HFFc6 (cell line): ENCODE measurements at places on chromosomes 1 and 21.

GRCh38 chr1:206923009-206923960 is 1.5 kb upstream of the FCMR start:
- no peak for DNase-seq

- DNase-seq = no peak
Observed at GRCh38 chr1:25541889-25542658, 1.3 kb upstream of the LDLRAP1 start.

- DNase-seq = no peak
Observed at GRCh38 chr1:95832370-95832769, 598.4 kb downstream of the RWDD3 start.

- DNase-seq = no peak
Observed at GRCh38 chr1:91546876-91547275, 46.2 kb downstream of the CDC7 start.

DNA sequence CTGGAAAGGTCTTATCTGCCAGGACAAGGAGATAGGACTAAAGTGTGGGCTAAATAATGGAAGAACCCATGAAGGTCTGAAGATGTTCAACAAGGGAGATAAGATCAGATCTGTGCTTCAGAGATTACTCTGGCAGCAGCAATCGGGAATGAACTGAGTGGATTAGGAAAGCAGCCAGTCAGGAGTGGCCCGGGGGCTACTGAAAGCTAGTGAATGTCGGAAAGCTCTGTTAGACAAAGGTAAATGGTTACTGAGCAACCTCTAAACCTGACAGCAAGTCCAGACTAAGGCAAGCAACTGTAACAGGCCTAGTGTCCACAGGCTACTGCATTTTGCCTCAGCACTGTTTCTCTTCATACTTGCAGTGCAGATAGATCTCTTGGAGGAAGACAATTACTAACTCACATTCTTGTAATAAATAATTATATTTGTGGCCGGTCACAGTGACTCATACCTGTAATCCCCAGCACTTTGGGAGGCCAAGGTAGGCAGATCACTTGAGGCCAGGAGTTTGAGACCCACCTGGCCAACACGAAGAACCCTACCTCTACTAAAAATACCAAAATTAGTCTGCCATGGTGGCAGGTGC is 12.5 kb downstream of the IQGAP3 start:
- no peak for DNase-seq

- DNase-seq = no peak
Observed at GRCh38 chr21:45856442-45856841, 125.1 kb upstream of the COL6A1 start.

DNA sequence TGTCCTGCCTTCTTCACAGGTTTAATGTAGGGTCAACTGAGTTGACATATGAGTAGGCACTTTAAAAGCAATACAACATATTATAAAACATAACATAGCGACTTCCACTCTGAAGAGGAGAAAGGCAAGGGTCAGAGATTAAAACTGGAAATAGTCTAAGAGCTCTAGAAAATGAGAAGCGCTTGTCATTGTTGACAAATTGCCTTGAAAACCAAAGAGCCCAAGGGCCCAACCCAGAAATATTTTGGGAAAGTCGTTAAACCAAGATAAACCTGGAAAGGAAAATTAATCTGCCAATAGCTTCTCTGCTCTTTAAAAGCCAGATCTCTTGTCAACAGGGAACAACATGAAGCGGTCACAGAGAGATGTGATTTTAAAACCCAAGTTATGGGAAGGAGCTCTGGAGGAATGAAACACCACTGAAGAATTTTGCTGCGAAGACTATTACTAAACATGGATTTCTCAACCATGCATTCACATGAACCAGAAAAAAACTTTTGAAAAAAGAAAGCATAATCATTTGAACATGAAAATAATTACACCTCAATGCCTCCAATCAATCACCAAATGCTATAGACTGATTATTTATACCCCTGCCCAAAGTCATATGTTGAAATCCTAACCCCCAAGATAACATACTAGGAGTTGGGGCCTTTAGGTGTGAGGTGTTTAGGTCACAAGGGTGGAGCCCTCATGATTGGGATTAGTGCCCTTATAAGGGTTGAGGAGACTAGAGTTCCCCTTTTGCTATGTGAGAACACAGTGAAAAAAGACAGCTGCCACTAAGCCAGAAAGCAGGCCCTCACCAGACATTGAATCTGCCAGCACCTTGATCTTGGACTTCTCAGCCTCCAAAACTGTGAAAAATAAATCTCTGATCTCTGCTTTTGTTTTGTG is 33.0 kb upstream of the MTF1 start:
- DNase-seq = peak; percentile 37

- no peak for DNase-seq
Observed at GRCh38 chr1:20227704-20228103, 41.4 kb upstream of the PLA2G2C start.

DNA sequence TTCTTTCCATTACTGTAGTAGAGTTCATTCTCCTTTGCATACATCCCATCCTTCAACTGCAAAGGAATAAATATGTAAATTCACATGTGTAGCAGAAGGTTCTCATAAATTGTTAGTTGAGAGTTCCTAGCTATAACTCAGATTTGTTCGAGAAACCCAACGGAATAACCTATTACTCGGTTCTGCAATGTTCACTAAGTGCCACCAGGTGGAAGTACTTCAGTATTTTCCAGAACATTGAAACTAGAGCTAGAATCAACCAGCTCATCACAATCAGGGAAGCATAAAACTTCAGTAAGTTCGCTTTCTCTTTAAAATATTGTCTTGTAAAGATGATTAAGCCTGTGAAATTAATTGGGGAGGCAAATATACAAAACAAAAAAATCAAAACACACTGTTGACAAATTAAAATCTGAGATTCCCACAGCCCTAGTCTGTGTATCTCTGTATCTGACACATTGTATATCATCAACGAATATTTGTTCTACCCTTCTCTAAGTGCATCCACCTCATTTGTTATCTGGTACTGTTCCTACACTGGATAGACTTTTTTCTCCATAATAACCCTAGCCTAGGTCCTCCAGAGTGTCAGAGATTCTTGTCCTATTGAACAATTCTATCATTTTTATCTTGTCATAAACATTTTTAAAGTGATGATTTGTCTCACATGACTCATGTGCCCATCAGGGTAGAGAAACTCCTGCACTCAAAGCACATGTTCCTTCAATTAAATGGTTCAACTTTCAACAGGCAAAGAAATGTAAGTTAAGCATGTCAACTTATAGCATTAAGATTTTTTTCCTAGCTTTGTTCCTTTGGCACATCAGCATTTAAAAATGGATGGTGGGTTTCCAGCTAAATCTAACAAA is 31.9 kb downstream of the MROH9 start:
- DNase-seq = peak; percentile 54

- no peak for DNase-seq
Observed at GRCh38 chr1:219555031-219555692, 57.7 kb downstream of the ZC3H11B start.

GRCh38 chr1:218488531-218488930 is 143.4 kb downstream of the TGFB2 start:
- no peak for DNase-seq

DNA sequence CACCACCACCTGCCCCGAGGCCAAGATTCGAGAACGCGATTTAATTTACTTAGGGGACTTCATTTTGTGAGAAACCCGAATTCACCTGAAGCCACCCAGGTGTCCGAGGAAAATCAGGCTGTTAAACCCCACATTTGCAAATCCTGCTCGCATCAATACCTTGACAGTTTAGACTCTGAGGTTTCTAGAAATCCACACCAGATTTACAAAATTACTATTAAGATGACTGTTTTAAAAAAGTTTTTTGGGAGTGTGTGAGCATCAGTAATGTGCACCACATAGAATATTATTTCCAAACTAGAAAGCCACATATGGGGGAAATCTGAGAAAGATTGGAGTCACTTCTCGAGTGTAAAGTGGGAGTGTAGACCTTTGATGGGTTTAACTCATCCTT is 685 bp downstream of the RIMKLA start:
- no peak for DNase-seq

- peak; percentile 16 for DNase-seq
Observed at GRCh38 chr1:22452481-22452957, 868 bp downstream of the ZBTB40 start.

- DNase-seq = no peak
Observed at GRCh38 chr21:30818837-30819610, 6.0 kb upstream of the KRTAP8-1 start.

- no peak for DNase-seq
Observed at GRCh38 chr1:88980870-88981269, 11.6 kb downstream of the KYAT3 start.

DNA sequence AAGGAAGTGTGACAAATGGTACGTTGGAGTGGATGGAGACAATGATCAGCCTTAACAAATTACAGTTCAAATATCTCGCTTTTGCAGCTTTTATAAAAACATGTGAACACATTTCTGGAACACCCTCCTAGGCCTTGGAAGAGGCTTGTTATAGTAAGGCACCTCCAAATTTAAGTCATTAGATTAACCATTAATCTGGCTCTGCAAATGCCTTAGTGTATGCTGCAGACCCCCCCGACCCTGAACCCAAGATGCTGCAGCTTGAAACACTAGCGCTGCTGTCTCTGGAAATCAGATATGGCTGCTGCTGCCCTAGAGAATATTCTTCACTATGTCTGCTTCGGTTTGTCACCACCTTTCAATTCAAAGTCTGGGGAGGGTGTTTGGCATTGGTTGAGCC is 196.4 kb downstream of the MIS18A start:
- no peak for DNase-seq

DNA sequence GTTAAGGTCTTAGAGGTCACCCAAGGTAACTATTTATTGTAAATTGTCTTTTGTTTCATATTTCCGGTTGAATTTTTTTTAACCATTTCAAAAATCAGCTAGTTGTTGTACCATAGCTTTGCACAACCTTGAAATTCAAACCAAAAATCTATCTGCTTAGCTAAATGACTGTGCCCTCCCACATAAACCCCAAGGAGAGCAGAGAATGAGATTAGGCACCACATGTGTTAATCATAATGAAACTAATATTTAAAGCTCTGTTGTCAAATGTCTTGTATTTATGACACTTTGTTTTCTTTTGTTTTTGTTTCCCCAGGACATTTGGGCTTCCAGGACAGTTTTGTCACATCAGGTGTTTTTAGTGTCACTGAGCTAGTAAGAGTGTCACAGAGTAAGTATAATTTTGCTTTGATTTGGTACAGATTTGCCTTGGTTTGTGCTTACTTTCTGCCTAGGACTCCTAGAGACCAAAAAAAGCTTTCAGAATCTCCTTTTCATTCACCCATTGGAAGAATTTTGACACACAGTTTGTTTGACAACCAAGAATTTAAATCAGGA is 249.9 kb downstream of the NFIA start:
- DNase-seq = no peak

DNA sequence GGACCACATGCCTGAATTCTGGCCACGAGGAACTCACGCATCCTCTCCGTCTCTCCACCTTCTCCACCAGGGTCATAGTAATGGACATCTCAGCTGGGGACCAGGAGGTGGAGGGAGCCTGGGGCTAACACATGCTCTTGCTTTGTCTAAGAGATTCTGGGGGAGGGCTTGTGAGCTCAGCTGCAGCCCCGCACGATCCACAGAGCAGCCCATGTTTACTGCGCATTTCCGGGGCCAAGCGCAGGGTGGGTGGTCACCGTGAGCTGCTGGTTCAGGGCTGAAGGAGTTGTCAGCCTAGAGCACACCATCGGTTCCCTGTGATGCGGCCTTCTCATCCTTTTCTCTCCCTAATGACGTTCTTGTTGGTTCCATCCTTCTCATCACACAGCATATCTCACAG is 7.5 kb upstream of the TFF2 start:
- DNase-seq = no peak

- no peak for DNase-seq
Observed at GRCh38 chr1:241677201-241677600, 25.1 kb downstream of the WDR64 start.

DNA sequence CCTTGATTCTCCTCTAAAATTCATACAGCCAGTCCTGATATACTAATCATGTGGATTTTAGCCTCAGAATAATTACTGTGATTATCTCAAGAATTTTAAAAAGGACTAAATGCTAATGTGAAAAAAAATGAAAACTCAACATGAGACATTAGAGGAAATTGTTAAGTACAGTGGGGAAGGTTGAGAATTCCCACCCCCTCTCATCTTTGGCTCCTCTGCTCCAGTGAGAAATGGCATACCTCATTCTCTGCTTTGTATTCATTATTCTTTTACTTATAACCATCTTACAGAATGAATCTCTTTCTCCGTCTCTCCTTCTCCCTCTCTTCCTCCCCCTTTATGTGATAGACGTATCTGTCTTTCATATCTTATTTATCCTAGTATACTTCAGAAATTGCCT is 70.9 kb downstream of the DIRAS3 start:
- no peak for DNase-seq

- DNase-seq = peak; percentile 80
Observed at GRCh38 chr1:59638231-59638711, 176.5 kb upstream of the HOOK1 start.

GRCh38 chr1:22761821-22762220 is 51.2 kb downstream of the EPHB2 start:
- no peak for DNase-seq

DNA sequence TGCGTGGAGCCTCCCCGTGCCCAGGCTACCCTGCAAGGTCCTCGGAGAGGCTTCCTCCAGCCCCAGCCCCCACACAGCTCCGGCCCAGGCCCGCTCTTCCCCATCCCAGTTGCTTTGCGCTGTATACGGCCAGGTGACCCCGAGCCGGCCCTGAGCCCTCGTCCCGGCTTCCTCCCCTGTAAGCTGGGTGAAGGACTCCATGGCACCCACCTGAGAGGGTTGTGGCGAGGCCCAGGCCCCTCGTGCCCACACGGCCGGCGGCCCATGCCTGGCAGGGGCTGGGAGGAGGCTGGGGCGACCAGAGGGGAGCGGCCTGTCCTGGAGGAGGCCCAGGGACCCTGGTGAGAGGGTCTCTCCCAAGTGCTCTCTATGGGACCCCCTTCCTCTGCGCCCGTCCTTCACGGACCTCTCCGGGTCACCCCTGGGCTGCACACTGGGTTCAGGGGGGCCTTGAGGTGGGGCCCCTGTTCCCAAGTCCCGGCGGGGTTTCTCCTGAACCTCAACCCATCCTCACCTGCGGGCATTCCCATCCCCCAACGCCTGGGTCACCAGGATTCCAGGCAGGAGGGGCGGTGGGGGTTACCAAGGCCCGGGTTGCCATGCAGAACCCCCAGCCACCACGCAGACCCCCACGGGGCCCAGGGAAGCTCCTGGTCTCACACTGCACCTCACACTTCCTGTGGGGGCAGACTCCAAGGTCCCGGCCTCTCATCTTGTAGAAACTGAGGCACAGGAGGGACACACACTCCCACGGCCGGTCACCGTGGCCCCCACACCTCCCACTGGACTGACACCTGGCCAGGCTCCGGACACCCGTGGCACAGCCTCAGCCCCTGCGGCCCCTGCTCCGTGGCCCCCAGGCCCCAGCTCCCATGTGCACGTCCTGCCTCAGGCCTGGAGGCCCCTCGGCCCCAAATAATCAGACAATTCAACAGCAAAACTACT is 25.2 kb downstream of the COL6A1 start:
- DNase-seq = no peak

GRCh38 chr1:218383051-218383450 is 37.9 kb downstream of the TGFB2 start:
- DNase-seq = no peak
